ENCODE measurements at places on chromosomes 5 and 9. TPM values are rescaled to one million over a fixed set of nuclear protein-coding genes. Genes with fewer than 3 reads are reported as not detected.

DNA sequence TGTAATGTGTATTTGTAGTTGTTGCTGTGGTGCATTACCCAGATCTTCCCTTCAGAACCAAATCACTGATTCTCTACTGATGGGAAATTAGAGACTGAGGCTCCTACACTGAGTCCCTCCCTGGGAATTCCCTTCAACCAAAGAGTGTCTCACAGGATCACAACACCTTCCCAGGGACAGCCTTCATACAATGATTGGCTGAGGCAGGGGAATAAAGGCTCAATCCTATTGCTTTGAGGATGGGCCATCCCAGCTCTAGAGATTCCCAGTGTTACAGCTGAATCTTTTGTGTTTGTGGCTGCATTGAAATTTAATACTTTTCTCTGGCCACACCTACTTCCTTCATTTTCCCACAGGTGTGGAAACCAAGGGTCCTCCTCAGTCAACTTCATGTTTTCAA lies 96.4 kb upstream of the ELL2 start:
- DNase-seq: no peak

- no peak for DNase-seq
Measured at GRCh38 chr9:33780276-33780675, 15.1 kb upstream of the PRSS3 start.

DNA sequence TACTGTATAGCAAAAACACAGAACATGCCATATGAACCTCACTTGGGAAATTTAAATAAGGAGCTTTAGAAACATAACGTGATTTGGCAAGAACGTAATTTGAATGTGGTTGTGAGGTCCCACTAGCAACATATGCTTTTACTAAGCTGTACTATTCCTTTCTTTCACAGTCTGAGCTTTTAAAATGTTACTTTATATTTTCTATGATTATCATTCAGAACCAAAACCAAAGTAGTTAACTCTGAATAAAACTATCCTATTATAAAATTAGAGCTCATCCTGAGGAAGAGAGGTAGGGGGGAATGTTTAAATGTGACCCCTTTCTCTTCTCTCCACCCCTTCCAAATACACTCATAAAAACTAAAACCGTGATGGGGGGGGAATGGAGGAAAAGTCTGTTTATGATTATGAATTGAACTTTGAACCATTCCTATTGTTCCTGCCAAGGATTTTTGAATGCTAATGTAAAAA lies 435.7 kb downstream of the NFIB start:
- DNase-seq: no peak

The SEC16A gene
- total RNA-seq: 68.9 TPM
